ENCODE measurements at places on chromosomes 2 and 18.

- DNase-seq = no peak
These were observed 1.5 kb downstream of the LOXL3 start for GRCh38 chr2:74551942-74552913.

DNA sequence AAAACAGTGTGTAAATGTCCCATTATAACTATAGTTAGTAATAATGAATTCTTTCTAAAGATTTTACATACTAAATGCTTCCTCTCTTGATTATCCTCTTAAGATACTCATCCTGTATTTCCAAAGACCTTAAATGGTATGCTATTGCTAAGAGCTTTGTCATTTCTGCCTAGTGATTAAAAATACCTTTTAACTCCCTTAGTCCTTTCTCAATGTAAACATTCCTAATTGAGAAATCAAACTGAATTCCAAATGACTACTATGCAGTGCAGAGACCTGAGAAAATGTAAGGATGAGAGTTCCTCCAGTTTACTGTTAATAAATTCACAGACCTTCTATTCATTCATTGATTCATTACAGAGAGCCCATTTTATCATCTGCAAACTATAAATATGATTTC is 86.9 kb downstream of the SOS1 start:
- DNase-seq = no peak

GRCh38 chr2:241082341-241083090 is 19.6 kb downstream of the MTERF4 start:
- DNase-seq = no peak

- DNase-seq = no peak
These were observed 41.8 kb downstream of the TGFBRAP1 start for GRCh38 chr2:105287692-105288091.

DNA sequence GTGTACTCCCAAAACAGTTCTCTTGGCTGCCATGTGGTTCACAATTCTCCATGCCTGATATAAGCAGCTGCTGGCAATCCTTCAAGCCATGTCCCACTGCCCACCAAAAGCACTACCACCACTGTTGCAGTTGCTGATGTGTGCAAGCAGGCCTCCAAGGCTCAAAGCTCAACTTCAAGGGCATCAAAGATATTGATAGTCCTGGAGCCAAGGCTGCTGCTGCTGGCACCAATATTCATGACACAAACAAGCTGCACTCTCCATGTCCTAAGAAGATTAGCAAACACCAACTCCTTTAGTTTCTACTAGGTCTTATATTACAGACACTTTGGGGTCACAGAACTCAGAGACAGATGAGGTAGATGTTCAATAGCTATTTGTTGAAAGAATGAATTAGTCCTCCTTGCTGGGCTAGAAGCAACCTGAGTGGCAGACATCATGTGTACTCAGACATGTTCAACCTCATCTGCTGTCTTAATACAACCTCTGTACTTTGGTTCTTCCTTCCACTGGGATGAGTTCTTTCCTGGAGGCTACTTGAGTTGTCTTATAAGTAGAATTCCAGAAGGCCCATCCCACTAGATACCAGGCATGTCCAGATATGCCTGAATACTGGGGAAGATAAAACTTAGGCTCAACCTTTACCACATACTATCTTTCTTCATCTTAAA is 104.5 kb upstream of the UGP2 start:
- no peak for DNase-seq

- no peak for DNase-seq
These were observed 12.6 kb downstream of the GPD2 start for GRCh38 chr2:156448766-156449165.

DNA sequence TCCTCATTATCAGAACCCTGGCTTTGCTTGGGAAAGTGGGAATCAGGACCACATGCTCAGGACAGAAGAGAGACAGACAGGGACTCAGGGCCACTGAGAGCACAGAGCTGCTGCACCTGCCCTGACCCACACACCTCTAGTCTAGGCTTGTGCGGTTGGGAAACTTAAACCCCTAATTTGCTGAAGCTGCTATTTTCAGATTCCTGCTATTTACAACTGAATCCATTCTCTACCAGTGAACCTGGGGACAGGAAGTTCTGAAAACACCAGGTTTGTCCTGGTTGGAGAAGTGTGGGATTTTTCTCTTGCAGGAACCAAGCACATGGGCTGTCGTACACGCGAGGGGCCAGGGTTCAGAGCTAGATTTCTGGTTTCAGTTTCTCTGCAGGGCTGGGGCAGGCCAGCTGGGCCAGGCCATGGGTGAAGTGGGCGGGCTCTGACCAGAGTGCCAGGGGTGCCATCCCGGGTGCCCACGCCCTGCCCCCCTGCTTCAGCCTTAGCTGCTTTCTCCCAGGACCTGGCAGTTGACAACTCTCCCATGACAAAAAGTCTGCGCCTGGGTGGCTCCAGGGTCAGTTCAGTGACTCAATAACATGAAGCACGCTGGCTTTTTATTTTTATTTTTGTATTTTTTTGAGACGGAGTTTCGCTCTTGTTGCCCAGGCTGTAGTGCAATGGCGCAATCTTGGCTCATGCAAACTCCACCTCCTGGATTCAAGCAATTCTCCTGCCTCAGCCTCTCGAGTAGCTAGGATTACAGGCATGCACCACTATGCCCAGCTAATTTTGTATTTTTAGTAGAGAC is 51.3 kb upstream of the SLC1A4 start:
- DNase-seq = no peak

DNA sequence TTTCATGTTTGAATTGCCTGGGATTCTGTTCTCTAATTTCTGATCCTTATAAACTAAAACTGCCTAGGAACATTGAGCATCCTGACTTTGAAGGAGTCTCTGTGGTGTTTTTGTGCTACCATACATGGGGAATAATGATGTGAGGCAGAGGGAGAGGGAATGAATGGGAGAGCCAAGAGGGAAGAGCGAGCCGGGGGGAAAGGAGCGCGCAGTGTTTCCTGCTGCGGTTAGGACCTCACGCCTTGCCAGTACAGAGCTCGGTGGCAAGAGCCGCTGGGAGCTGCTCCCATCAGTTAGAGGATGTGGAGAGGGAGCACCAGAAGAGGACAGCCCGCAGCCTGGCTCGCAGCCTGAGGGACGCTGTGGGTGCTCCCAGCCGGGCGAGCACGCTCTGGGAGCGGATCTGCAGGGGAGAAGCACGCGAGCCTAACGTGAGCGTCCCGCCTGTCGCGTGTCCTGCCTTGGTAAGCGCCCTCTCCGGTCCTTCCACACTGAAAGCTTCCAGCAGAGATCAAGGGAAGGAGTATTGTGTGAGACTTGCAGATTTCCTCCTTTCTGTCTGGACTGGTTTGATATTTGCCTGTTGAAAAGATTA is 114.7 kb downstream of the FAM210A start:
- DNase-seq = peak; percentile 4

DNA sequence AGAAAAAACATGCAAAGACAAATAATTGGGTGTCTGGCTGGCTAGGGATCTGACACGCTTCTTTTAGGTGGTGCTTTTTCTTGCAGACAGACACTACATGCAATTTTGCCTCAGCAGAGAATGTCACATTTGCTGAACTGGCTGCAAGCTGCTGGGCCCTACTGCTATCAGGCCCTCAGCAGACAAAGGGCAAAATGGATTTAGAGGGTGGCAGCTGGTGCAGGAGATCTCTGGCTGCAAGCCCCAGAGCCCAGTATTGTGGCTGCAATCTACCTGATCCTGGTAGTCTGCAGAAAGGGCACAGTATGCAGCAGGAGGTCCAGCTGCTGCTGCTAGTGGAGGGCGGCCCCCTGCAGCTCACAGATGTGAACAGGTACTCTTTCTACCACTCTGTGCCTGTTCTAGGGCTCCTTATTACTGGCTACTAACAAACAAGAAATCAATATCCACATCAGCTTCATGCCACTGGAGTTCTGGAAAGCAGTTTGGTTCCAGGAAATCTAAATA is 796.7 kb upstream of the CELF4 start:
- DNase-seq = peak; percentile 47

DNA sequence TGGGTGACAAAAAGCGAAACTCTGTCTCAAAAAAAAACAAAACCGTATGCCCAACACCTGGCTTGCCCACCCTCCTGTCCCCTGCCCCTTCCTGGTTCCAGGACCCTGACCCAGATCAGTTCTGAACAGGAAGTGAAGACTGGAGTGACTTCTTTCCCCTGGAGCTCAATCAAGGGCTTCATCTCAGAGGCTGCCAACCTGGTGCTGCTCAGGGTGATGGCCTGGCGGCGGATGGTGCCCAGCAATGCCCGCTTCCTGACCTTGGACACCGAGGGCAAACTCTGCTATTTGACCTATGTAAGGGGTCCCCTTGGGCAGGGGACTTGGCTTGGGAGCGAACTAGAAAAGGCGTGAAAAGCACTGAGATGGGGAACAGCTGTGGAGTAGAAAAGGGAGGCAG is 5.9 kb downstream of the CATIP start:
- no peak for DNase-seq

- peak; percentile 10 for DNase-seq
These were observed 28.2 kb downstream of the SIX2 start for GRCh38 chr2:44980751-44981713.

DNA sequence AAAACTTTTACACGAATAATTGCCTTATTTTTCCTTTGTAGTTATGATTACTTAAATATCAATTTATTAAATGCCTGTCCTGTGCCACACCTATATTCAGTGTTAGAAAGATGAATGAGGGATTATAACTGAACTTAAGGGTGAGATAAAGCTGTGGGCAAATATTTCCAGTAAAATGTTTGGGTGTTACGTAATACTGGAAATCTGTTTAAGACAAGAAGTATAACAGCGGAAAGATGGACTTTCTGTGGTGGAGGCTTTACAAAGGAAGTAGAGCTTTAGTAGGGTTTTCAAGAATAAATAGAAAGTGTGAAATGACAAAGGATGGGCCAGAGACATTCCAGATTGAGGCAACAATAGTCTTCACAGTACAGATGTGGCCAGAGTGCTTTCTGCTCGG is 927.0 kb downstream of the DPP10 start:
- no peak for DNase-seq

- DNase-seq = no peak
These were observed 30.8 kb downstream of the DCC start for GRCh38 chr18:52370841-52371240.

GRCh38 chr2:142877216-142877838 is at the start of gene KYNU:
Gene KYNU, plus strand, starts transcription at chr2:142877664. Its CDS starts 7,704 bp downstream, at chr2:142885368.
- DNase-seq = no peak

GRCh38 chr18:61607867-61608266 is 274.6 kb downstream of the CDH20 start:
- no peak for DNase-seq

DNA sequence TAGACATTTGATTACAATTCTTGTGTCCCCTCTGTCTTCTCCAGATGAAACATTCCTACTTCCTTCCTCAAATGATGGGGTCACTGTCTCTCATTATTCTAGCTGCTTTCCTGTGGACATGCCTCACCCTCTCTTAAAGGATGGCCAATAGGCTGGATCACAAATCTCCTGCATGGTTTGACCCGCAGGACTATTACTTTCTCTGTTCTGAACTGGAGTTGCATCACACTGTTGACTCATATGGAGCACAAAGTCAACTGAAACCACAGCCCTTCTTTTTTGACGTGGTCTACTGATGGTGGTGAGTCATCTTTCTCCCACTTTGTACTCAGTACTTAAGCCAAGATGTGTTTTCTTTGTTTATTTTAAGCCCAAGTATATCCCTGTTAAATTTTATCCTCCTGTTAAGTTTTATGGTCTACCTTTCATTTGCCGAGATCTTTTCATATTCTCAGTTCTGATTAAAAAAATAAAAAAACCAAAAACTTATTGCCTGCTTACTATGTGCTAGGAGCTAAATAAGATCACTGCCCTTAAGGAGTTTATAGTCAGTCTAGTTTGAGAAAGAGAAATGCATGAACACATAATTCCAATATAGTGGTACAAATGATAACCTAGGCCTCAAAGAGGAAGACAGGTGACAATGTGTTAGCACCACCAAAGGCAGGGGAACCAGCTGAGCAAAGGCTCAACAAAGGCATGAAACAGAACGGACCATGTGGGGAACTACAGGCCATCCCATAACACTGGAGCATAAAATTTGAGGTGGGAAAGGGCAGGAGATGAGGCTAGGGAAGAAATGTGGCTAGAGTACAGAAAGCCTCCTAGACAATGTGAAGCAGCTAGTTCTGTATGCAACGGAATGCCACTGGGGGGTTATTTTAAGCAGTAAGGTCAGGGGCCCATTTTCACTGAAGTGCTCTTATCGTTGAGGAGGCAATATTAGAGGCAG is 67.6 kb upstream of the ZFP36L2 start:
- DNase-seq = no peak

DNA sequence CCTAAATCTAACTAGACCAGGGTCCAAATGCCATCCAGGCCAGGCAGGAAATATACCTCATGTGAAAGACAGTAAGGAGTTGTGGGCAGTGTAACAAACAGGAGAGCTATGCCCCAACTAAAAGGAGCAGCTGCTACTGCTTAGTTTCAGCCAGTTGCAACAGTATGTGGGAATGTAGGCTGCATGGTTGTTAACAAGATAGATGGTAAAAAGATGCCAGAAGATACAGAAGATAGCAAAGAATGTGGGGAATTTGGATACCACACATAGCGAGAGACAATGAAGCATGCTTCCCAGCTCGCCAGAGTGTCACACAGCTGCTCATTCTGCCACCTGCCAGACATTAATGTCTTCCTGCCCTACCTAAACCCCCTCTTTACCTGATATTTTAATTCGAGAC is 39.4 kb upstream of the CYBRD1 start:
- DNase-seq = no peak

- DNase-seq = peak; percentile 21
These were observed 710 bp downstream of the LMAN2L start for GRCh38 chr2:96739076-96739632.

DNA sequence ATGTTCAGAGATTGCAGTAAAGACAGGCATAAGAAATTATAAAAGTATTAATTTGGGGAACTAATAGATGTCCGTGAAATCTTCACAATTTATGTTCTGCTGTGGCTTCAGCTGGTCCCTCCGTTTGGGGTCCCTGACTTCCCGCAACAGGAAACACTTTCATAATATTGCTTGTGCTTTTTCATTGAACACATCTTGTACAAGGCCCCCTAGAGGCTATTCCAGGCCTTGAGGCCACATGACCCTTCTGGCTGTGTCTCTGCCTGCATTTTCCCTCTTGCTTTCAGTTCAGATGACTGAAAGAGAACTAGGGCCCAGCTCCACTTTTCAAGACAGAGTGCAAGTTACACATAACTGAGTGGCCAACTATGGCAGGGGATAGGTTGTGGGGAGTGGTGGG is 164.1 kb downstream of the TMEM247 start:
- DNase-seq = no peak

Measured in NCI-H1092 treated with DMSO at 0.1 percent for 48 hours (cell line).